ENCODE measurements at places on chromosomes 6 and 20. TPM values are rescaled to one million over a fixed set of nuclear protein-coding genes. Genes with fewer than 3 reads are reported as not detected.

- no peak for DNase-seq
These were observed 61.4 kb upstream of the UTRN start for GRCh38 chr6:144223686-144224085.

DNA sequence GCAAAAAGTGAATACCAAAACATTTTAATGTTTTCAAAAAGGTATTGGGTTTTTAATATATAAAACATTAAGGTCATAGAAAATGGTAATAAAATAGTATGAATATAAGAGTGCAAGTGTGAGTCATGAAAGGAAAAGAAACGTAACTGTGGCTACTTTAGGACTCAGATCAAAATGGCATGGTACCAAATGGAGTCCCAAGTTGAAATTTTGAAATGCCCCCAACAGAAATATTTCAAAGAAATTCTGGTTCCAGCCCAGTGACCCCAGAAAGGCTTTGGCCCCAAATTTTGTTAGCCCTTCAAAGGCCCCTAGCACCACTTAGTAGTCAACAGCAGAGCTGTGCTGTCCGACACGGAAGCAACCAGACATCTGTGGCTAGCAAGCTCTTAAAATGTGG lies 6.0 kb downstream of the COL12A1 start:
- DNase-seq, result no peak

The DNMT3B gene
- polyA plus RNA-seq, result 3.7 TPM

- no peak for DNase-seq
These were observed 83.1 kb downstream of the SYNJ2 start for GRCh38 chr6:158064725-158065251.

DNA sequence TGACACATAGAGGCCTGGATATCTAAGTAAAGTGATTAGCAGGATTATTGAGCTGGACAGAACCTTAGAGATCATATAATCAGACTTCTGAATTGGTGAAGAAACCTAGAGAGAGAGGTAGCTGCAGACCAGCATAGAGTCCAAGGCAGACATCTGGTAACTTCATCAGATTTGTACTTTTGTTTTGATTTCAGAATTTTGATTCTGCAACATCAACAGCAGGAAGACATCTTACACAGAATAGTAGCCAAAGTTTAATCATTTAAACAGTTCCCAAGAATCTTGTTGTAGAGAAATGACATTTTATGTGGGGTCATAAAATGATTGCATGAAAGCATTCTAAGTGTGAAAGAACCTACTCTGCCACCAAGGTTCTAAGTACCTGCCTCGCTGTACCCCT lies 39.4 kb downstream of the RPRD1B start:
- no peak for DNase-seq

The ZSCAN23 gene
- polyA plus RNA-seq, result 6.8 TPM

DNA sequence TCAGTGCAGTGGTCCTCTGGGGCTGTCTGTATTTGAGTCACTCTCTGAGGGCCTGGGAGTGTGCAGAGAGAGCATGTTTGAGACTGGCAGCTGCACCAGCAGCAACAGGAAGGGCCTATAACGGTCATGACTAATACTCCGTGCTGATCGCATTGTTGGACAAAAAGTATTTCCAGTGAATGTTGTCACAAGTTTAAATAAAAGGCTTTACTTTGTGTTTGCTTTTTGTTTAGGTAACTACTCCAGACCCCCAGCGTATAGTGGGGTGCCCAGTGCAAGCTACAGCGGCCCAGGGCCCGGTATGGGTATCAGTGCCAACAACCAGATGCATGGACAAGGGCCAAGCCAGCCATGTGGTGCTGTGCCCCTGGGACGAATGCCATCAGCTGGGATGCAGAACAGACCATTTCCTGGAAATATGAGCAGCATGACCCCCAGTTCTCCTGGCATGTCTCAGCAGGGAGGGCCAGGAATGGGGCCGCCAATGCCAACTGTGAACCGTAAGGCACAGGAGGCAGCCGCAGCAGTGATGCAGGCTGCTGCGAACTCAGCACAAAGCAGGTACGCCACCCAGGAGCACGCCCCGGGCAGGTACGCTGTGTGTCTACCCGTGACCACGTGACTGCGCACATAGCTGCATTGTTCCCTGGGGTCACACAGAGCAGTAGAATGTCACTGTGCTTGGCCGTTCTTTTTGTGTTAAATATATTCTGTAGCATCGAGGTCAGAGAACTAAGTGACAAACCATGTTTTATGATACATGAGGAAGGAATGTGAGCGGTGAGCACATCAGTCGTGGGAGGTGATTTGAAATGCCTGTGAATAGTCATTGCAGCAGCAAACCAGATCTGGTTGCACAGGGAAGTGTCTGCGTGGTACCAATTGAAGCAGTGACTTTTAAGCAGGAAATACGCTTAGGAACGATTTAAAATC lies 174.7 kb downstream of the TMEM242 start:
- no peak for DNase-seq

The C6orf15 gene
- not detected for polyA plus RNA-seq

- no peak for DNase-seq
These were observed 396.9 kb upstream of the ADGRB3 start for GRCh38 chr6:68238097-68238601.

DNA sequence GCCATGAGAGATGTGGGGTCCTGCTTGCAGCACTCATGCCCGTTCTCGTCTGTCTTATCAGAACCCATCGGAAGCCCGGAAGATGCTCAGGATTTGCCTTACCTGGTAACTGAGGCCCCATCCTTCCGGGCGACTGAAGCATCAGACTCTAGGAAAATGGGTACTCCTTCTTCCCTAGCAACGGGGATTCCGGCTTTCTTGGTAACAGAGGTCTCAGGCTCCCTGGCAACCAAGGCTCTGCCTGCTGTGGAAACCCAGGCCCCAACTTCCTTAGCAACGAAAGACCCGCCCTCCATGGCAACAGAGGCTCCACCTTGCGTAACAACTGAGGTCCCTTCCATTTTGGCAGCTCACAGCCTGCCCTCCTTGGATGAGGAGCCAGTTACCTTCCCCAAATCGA lies 8.3 kb downstream of the PI16 start:
- DNase-seq, result no peak

DNA sequence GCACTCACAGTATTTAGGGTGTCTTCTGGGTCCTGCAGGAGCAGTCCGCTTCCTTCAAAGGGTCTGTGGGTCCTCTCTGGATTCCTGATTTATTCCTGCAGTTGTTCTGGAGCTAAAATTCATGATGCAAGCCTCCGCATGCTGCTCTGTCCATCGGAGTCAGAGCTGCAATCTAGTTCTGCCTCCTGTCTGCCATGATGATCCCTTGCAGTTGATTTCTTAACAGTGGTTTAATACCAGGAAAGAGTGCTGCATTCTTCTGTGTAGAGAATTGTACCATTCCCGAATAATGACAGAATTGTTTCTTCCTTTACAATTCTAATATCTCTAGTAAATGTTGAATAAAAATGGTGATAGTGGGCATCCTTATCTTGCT lies 72.0 kb upstream of the B3GAT2 start:
- no peak for DNase-seq

The DZANK1 gene
- 1.8 TPM for polyA plus RNA-seq

The OPN5 gene
- 0.15 TPM for polyA plus RNA-seq

The RBM39 gene
- 276 TPM for polyA plus RNA-seq

- DNase-seq, result peak; percentile 31
These were observed 520 bp downstream of the SLC24A3 start for GRCh38 chr20:19212821-19213502.

DNA sequence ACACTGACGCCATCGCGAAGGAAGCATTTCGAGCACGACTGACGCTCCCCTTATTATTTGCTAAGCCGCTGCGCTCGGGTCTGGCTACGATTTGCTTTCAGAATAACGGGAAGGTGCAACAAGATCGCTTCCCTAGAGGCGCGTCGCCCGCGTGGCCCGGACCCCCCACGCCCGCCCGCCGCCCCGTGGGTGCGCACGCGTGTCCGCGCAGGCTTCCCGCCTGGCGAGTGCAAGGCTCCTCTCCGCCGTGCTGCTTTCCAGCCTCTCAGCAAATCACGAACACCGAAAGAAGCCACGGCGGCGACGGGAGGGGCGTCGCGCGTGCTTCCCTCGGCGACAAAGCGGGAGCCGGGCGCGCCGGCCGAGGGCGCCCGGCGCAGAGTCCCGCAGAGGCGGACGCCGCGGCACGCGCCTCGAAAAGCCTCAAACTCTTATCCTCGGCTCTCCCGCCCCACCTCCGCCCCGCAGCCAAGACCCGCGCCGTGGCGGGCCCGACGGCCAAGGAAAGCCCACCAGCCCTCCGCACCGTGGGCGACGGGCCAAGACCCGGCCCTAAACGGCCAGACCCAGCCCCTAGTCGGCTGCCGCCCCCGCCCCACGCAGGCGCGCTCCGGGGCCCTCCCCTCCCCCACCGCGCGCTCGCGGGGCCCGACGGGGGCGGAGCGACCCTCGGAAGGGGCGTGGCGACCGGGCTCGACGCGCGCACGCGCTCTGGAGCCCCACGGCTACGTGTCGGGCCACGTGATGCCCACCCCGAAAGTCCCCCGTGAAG lies 987 bp upstream of the QKI start:
- DNase-seq, result no peak

DNA sequence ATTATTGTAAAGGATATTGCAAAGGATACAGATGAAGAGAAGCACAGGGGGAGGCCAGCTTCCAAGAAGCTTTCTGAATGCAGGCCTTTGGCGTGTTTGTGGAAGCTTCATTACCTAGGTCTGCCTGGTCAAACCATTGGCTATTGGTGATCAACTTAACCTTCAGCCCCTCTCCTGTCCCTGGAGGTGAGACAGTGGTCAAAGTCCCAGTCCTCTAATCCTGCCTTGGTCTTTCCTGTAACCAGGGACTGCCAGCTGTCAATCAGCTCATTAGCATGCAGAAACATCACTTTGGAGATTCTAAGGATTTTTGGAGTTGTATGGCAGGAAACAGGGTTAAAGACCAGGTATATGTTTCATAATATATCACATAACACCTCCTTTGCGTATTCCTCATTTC lies 13.0 kb downstream of the RIN2 start:
- DNase-seq, result no peak
